ENCODE measurements at places on chromosomes 12 and 14.

DNA sequence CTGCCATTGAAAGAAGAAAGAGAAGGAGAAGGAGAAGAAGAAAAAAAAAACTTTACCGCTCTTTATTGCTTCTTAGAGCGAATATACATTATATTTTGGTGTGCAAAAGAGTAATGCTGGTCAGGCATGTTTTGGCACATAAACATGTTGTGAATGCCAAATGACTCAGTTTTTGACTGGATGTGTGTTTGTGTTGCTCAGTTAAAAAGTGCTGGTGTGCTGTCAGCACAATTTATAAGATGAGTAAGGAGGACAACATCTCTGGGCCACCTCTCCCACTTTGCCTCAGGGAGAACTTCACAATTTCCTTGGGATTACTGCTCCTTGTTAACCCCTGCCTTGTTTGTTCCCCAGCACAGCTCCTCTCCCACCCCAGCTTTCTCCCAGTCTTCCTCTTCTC lies 584.8 kb downstream of the ETNK1 start:
- DNase-seq, result no peak

DNA sequence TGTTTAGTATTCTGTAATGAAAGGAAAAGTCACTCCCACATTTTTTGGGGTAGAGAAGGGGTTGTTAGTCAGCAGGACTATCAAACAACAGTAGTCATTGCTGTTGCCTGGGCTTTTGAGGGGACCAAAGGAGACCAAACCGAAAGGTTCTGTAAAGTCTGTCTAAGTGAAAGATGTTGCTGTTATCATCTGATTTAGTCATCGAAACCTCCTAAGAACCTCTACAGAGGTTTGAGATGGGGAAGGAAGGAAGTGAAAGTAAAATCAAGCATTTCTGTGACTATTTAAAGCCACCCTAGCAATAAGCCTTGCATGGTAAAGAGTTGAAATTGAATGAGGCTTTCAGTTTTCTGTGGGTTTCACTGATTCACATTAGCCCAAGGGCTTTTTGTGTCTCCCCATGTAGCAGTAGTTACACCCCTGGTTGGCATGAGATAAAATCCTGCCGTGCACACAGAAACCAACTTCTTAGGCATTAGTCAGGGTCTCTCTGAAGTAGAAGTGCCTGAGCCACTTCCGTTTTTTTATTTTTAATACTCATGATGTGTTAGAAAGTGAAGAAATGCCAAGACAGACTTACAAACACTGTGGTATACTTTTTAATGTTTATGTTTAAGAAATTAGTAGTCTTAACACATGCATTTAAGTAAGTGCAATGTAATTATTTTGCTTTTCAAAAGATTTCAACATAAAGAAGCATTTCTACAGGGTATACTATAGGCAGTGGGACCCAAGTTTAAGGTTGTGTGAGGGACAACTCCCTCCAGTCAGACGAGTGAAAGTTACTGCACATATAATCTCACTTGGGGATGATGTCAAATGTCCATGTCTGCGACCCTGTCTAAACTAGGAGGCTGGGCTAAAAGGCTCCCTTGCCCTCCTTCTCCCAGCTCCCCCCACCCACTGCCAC lies 50.4 kb downstream of the DYRK2 start:
- DNase-seq, result no peak

DNA sequence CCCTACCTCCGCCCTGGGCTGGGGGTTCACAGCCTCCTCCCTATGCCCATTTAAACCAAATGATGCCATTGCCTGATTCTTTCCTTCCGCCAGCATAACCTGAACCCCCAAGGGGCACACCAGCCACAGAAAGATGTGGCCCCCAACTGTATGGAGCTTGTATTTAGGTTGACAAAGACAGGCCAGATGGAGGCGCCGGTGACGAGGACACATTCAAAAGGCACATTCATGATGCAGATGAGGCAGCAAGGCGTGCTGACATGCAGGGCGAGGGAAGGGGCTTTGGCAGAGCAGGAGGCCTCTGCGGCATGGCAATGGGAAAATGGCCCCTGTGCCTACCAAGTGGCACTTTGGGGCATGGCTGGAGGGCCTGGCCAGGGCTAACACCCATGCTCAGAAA lies 112.2 kb downstream of the RFLNA start:
- DNase-seq, result no peak

GRCh38 chr12:82426081-82426480 lies 67.8 kb downstream of the METTL25 start:
- no peak for DNase-seq

- no peak for DNase-seq
Observed at GRCh38 chr14:76498976-76499375, 123.0 kb downstream of the ESRRB start.

DNA sequence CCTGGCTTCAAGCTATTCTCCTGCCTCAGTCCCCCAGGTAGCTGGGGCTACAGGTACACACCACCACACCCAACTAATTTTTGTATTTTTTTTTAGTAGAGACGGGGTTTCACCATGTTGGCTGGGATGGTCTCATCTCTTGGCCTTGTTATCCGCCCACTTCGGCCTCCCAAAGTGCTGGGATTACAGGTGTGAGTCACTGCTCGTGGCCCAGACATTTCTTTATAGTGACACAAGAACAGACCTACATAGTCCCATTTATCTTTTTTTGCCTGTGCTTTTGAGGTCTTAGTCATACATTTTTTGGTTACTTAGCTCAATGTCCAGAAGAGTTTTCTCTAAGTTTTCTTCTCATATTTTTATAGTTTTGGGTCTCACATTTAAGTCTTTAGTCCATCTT lies 247.4 kb downstream of the SYT10 start:
- no peak for DNase-seq

GRCh38 chr12:100920493-100920892 lies 125.9 kb downstream of the ANO4 start:
- no peak for DNase-seq

GRCh38 chr12:127145241-127145928 lies 1121.6 kb upstream of the TMEM132C start:
- no peak for DNase-seq
